HL-60 (cell line): ENCODE measurements at places on chromosomes 7 and 10.

DNA sequence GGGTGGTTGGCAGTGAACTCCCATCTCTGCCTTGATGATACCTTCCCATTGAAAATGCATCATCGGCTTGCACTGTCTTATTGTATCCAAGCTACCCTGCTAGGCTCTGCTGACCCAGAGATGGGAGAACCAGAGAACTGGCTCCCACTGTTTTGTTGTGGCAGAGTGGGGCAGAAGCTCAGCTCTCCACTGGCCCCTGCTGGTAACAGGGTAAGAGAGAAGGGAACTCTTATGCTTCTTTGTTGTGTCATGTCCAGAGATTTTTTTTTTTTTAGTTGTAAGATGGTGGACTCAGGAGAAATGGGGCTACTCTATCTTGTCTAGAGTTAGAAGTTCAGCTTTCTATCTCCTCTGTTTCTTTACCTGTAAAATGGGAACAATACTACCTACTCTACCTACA lies 100.5 kb upstream of the SDK1 start:
- no peak for DNase-seq

- no peak for DNase-seq
Measured at GRCh38 chr7:44587843-44588711, 6.0 kb upstream of the TMED4 start.

DNA sequence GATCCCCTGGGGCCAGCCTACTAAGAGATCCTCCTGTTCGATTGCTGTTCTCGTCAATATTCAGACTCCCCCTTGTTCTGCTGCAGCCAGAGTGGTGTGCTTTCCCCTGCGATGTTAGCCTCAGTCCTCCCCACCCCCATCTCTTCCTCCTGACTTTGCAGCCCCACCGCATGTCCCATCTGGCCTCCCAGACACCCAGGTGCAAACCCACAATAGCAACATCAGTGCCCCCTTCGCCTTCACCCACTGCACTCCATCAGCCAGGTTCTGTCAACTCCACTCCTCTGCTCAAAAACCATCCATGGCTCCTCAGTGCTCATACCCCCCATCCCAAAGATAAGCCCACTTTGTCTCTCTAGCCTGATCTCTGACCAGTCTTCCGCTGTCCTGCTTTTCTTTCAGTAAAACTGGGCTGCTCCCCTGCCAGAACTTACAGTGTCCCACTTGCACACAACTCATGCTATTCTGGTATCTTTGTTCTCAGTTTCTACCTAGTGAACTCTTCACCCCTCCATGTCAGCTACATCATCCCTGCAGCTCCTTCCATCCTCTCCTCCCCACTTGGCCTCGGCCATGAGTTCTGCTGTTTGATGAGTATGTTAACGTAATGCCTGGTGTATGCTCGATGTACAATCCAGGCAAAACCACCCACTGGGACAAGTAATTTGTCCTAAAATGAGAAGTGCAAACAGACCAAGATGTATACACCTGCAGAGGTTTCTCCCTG lies 26.6 kb downstream of the COL13A1 start:
- no peak for DNase-seq

DNA sequence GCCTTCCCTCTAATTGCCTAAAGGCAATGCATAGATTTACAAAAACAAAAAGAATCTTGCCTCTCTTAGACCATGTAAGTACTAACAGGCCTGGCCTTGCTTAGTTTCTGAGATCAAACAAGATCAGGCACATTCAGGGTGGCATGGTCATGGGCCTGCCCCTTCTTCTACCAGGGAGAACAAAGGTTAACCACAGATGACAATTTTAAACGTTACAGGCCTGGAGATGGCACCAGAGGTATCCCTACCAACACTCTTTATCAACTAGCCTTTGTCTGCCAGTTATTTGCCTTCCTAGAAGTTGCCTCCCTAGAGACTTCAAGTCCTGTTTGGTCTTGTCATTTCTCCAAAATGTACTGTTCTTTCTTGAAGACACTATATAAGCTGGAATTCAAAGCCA lies 252.6 kb downstream of the DOCK4 start:
- peak; percentile 14 for DNase-seq

- DNase-seq = no peak
Measured at GRCh38 chr7:135756191-135756590, 7.6 kb upstream of the FAM180A start.
